ENCODE measurements at places on chromosomes 3 and 15.
A peak's percentile ranks its signal among the peaks of the same experiment; 100 is the strongest.

DNA sequence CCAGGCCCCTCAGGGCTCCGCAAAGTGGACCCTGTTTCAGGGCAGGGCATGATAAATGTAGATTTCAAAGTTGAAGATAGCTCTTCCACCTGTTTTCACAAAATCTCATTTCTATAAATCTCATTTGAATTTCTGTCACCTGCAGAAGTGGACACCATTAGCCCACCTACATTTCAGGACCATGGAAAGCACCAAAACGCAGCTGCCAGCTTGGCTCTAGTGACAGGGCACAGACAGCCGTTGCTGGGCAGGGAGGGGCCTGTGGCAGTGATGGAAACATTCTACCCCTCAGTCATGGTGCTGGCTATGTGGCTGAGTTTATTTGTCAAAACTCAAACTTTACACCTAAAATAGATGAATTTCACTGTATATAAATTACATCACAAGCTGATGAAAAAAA lies 40.4 kb downstream of the PRR23E start:
- DNase-seq, result no peak

DNA sequence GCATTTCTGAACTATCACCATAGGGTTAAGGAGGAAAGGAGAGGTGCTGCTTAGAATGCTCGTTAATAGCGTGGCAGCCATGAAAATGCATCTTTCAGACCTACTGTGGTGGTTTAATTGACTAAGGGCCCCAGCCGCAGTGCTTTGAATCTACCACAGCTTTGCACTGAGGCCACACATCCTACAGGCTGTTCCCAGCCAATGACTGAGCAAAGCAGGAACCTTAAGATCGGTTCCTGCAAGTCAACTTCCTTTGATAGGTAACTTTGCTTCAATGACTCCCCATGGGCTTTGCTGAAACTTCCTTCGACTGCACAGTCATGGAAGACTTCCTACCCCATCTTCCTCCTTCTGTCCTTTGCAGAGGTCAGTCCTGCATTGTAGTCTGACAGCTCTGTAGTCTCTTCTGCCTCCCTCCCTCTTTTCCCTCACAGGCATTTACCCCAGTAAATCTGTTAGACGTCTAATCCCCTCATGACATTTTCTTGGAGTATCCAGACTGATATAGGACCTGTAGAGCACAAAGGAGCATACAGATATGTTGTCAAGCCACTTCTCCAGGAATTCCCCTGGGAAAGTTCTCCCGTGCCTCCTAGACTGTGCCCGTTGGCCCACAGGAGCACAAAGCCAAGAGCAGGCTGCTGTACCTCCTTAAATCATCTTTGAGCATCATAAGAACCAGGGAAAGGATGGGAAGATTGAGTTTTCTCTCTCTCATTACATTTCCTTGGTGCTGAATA lies 2.6 kb upstream of the BCL2A1 start:
- no peak for DNase-seq

- no peak for DNase-seq
These were observed 101.6 kb upstream of the GOLGA6L6 start for GRCh38 chr15:20643024-20643770.

DNA sequence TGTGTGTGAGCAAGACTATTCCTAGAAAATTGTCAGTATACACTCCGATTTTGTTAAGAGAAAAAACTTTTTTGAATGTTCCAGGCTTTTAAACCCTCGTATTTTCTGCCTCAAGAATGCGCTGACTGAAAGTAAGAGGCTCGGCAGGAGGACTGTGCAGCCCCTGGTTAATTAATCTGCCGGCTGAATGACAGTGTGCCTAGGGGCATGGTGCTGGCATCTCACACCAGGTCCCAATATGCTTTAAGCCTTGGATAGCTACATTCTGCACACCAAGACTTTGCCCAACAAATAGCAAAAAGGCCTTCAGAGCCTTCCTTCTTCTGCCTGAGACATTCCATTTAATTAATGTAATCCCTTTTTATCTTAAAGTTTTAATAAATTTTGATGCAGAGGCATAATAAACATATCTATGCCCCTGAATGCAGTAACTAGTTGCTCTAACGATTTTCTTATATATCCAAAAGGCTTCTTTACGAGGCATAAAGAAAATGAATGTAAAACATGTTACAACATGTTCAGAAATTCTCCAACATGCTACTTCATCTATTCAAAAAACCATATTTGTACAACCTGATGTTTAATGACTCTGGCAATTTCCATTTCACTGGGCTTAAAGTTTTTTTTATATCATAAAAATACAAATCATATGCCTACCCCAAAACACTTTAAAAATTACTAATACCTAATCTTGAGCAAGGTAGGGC lies 37.9 kb downstream of the DPH6 start:
- DNase-seq, result peak; percentile 36

DNA sequence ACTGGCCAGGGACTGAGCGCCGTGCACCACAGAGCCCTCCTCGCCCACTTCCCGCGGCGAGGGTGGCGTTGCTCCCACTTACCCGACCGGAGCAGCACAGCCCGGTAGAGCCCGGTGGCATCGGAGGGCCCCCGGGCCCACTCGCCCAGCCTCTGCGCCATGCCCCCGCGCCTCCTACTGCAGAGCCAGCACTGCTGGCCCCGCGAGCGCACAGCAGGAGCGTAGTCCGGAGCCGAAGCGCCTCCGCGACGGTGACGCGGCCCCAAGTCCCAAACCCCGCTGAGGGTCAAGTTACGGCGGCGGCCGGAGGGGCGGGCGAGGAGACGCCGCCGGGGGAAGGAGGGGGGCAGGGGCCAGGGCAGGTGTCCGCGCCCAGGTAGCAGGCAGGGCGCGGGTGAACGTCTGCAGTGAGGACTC lies 9.6 kb upstream of the FAM107A start:
- peak; percentile 36 for DNase-seq

DNA sequence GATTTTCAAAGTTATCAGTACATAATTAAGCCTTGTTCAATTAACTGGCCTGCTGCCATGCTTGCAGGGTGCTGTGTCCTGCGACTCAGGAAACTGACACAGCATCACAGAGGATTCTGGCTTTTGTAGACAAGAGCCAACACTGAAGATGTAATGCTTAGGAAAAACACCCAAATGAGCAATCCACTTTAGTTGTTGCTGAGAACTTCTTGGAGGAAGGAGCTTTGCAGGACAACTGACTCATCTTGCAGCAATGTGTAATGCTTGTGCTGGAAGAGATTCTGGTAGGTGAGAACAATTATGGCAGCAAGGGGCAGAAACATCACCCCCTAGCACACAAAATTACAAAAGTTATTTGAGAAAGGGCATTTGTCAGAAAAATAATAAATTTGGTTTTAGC lies 67.6 kb downstream of the NLGN1 start:
- DNase-seq, result no peak
